Stimulated activated naive B cell treated with anti-CD40 and anti-IgM and Interleukin-4, amounts not matched to agents 10 μg/mL and 1 μg/mL and 100 μg/mL, for 72 hours (primary cell): ENCODE measurements at places on chromosomes 7 and 10.

- DNase-seq, result peak; percentile 12
These were observed 11.5 kb downstream of the PMS2 start for GRCh38 chr7:5997210-5997808.

GRCh38 chr7:112790586-112791003 lies 402 bp upstream of the TMEM168 start:
- DNase-seq, result no peak

GRCh38 chr10:69831231-69831855 lies 29.6 kb downstream of the COL13A1 start:
- no peak for DNase-seq

GRCh38 chr7:24169077-24169624 lies 114.8 kb upstream of the NPY start:
- no peak for DNase-seq

GRCh38 chr10:21022821-21023220 lies 125.7 kb upstream of the NEBL start:
- no peak for DNase-seq

- DNase-seq, result no peak
These were observed 295.2 kb downstream of the CAMK1D start for GRCh38 chr10:12644380-12645144.

GRCh38 chr10:43137717-43138020 lies 576 bp upstream of the CSGALNACT2 start:
- no peak for DNase-seq

DNA sequence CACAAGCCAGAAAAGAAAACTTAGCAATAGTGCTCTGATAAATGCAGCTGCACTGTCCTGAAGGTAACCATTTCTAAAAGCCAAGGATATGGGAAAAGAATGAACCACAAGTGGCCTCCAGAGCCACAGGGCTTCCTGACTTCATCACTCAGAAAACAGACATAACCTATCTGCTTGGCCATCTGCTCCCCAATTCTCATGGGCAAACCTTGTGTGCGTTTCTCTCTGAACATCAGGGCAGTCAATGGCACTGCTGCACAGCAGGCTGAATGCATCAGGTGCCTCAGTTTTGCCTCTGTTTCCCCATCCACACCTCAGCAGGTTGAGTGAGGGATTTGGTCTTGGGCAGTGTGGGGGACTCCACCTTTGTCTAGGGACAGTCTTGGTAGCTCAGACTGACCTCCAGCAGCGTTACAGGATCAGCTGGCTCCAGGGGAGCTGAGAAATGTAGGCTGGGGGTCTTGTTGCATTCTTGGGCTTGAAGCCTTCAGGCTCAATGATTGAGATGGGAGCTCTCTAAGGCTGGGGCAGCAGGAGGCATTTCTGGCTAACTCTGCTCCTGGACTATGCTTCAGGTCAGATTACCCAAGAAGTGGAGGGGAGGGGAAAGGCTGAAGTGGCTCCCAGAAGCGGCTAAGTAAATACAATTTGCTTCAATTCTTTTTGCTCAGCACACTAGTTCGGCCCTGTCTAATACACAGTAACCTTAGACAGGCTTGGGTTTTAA lies 23.6 kb upstream of the PDLIM1 start:
- DNase-seq, result no peak

GRCh38 chr7:140656548-140657515 lies 15.9 kb upstream of the ADCK2 start:
- peak; percentile 53 for DNase-seq

DNA sequence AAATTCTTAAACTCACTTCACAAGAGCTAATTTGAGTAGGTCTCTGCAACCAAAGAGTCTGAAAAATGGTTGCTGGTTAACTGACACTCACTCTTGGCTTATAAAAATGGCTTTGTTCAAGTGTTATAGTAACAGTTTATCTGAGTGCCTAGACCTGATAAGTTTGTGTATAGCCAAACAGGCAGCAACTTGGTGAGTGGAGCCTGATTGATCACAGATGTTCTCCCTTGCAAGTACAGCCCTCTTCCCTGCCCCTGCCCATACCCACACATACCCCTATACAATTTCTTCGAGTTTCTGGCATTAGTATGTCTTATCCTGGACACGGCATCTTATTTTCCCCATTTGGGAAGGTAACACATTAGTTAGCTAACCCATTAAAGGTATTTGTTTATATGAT lies 149.5 kb downstream of the SLC16A9 start:
- no peak for DNase-seq

GRCh38 chr10:119306986-119307392 lies 99.6 kb downstream of the GRK5 start:
- DNase-seq, result no peak

GRCh38 chr10:58320351-58321049 lies 14.3 kb upstream of the UBE2D1 start:
- DNase-seq, result no peak

DNA sequence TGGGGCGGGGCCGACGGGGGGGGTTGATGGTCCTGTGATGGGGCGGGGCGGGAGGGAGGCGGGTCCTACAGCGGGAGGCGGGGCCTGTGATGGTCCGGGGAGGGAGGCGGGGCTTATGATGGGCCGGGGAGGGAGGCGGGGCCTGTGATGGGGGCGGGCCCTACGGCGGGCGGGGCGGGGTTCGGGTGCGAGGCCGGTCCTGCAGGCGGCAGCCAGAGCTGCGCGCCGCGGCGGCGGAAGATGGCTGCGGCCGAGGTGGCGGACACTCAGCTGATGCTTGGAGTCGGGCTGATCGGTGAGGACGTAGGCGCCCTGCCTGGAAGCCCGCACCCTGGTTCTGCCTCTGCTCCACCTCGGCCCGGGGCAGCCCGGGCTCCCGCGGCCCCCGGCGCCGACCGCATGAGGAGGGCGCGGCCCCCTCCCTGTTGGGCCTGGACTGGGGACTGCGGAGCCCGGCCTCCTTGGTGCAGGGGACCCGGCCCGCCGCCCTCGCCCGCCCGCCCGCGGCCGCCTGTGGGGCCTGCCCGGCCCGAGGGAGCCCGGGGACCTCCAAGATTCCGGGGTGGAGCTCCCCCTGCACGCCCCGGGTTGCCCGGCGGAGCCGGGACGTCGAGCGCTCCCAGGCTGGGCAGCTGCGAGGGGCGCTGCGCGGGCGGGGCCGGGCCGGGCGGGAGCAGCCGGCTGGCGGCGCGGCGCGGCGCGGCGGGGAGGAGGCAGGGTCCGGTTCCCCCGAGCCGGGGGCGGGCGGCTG lies at the start of gene DENND10:
Gene DENND10 (plus strand): TSS at position 211 of the 751 bp plus-strand sequence. CDS start 30 bp downstream, at position 241.
- peak; percentile 67 for DNase-seq

- DNase-seq, result no peak
These were observed 57.7 kb downstream of the KLF6 start for GRCh38 chr10:3727268-3727667.

DNA sequence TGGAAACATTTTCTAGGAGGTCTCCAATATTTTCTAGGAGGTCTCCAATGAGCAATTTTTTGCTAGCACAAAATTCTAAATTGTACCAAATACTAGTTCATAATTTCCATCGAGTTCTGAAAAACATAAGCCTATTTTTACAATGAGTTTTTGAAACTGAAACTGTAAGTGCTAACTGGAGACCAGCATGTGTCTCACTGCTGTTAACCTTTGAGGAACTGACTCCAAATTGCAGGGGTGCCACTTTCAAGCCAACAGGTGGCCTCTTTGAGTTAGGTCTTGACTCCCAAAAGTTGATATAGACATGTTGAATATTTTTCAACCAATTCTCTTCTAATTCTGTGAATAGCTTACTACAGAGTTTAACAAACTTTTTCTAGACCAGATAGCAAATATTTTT lies 58.8 kb downstream of the CAV1 start:
- DNase-seq, result peak; percentile 26

GRCh38 chr7:156954941-156955340 lies 5.4 kb downstream of the NOM1 start:
- no peak for DNase-seq

DNA sequence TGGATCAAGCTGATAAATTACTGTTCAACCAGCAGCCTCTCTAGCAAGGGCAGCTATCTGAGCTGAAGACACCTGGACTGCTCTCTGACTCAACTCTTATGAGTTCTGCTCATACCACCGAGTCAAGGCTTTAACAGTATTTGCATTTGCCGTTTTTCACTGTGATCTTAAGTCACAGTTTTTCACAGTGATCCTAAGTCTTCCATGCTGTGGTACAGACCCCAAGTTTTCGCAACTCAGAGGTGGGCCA lies 31.3 kb downstream of the PIP4K2A start:
- no peak for DNase-seq

GRCh38 chr7:65430344-65431186 lies 56.9 kb downstream of the ZNF92 start:
- DNase-seq, result no peak

DNA sequence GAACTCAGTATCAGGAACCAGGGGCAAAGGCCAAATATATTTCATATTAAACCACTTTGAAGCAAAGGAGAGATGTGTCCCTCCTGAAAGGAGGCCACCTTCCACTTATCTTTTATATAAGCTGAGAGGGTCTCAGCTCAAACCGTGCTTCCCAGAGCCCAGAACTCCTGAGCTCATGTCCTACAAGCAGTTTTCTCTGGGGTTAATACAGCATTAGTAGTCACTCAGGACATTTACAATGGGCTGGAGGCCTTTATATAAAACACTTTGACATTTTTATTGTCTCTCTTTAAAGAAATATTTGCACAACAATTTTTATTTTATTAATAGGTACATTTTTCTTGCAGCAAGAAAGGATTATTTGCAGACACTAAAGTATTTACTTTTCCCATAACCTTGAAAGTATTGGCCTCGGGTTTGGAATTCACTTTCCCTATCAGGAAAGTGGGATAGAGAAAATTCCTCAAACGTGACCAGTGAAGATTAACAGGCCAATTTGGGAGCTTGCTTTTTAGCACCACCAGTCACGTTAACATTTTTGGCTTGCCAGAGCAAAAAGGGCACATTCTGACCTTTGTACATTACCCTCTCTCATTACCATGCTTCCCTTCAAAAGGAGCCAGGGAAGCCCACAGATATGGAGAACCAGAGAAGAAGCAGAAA lies 464.9 kb upstream of the NRP1 start:
- DNase-seq, result no peak

GRCh38 chr10:58089739-58090138 lies 178.0 kb downstream of the IPMK start:
- no peak for DNase-seq

DNA sequence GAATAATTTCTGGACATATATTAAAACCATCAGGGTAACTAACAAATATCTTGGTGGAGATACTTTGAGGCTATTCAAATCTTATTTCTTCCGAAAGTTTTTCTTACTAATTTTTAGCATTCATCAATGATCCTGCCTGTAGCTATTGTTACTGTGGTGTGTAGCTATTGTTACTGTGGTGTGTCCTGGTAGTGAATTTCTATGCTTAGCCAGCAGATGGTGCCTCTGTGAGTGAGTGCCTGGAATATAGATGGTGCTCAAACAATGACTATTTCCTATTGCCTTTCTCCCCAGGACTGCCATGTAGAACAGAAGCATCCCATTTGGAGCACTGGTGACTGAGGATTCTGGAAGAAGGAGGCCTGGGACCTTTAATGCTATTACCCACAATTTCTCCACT lies 245.7 kb downstream of the CCSER2 start:
- no peak for DNase-seq

DNA sequence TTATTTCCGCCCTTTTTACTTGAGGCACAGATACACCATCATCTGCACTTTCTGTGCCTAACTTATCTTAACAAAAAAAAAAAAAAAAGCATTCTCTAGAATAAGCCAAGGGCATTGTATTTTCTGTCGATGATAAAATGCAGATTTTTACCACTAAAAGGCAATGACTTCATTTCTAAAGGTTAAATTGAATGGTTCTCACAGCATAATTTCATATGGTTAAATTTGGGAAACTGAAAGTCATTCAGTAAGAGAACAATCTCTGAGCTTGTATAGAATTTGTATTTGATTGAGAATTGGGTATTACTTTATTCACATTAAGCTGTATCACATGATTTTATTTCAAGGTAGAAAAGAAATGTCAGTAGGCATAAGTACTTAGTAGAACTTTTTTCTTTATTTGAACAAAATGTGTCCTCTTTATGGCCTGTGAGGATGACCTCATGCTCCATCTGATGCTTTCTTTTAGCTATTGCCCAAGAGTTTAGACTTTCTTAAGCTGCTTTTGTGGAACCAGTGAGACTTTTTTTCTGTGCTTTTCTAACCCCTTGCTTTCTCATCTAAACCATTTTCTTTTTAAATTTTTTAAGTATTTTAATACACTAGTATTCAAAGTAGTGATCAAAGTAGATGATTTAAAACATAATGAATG lies 110.3 kb downstream of the LRRC4 start:
- no peak for DNase-seq

GRCh38 chr7:41096917-41097316 lies 606.0 kb downstream of the INHBA start:
- no peak for DNase-seq

GRCh38 chr7:92614660-92615174 lies 24.5 kb upstream of the FAM133B start:
- no peak for DNase-seq

- DNase-seq, result no peak
These were observed 1.9 kb upstream of the C7orf33 start for GRCh38 chr7:148588670-148589131.

- no peak for DNase-seq
These were observed at the start of gene IL2RA for GRCh38 chr10:6062101-6062771. Gene IL2RA (minus strand): TSS chr10:6062367. CDS start chr10:6062151, 216 bp downstream.

- no peak for DNase-seq
These were observed 241.3 kb downstream of the ANK3 start for GRCh38 chr10:60148266-60148840.

- no peak for DNase-seq
These were observed 34.3 kb downstream of the TET1 start for GRCh38 chr10:68594405-68594804.
